Right forelimb (tissue), 1 donor: ENCODE measurements at places on chromosomes 1 and 21.
A peak's percentile ranks its signal among the peaks of the same experiment; 100 is the strongest.

GRCh38 chr1:200535605-200536004 lies 84.9 kb downstream of the KIF14 start:
- DNase-seq: no peak

- no peak for DNase-seq
Observed at GRCh38 chr1:21882721-21883415, 54.2 kb downstream of the HSPG2 start.

- no peak for DNase-seq
Observed at GRCh38 chr1:66750577-66750976, 1.7 kb upstream of the DYNLT5 start.

DNA sequence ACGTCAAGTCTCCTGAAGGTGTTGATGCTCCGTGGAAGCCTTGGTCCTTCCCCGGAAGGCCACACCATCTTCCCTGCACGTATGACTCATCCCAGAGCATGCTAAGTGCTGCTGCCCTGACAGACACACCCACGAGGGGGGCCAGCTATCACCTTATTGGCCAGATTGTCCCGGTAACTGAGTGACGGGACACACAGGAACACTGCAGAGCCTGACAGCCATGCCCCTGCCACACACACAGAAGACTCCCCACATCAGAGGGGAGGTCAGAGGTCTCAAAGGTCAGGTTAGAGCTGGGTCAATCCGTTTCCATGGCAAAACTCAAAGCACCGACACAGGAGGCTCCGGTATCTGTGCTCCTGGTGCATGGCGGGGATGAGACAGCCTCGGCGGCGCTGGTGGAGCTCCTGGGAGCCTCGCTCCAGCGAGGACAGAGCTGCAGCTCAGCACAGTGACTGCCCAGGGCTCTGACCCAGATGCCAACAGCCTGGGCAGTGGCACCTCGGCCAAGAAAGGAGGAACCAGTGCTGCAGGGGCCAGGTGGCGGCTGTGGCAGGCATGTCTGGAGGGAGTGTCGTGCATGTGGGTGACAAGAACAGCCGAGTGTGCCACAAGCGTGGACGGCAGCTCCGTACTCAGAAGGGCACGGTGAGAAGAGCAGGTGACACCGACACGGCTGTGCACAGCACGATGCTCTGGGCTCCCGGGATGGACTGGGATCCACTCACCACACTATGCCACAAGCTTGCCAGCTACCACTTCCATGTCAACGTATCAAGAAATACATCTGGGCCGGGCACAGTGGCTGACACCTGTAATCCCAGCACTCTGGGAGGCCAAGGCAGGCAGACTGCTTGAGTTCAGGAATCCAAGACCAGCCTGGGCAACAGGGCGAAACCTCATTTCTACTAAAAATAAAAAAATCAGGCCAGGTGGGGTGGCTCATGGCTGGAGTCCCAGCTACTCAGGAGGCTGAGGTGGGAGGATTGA lies 14.8 kb upstream of the TMEM240 start:
- no peak for DNase-seq

DNA sequence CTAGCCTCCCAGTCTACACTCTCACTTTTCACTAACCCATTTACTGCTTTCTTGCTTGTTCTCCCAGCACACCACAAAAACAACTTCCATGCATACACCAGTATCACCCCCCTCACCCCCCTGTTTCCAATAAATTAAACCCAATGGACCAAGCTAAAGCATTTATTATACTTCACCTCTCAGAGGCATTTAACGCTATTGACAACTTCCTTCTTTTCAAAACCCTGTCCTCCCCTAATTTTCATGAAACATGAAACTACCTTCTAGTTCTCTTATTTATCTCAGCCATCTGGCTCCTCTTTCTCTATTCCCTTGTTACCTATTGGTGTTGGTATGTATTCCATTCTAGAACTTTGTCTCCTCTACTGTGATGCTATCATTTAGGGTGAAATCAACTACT lies 32.3 kb downstream of the PTPRC start:
- no peak for DNase-seq

- DNase-seq: no peak
Observed at GRCh38 chr21:37184784-37185593, 82.1 kb downstream of the VPS26C start.

DNA sequence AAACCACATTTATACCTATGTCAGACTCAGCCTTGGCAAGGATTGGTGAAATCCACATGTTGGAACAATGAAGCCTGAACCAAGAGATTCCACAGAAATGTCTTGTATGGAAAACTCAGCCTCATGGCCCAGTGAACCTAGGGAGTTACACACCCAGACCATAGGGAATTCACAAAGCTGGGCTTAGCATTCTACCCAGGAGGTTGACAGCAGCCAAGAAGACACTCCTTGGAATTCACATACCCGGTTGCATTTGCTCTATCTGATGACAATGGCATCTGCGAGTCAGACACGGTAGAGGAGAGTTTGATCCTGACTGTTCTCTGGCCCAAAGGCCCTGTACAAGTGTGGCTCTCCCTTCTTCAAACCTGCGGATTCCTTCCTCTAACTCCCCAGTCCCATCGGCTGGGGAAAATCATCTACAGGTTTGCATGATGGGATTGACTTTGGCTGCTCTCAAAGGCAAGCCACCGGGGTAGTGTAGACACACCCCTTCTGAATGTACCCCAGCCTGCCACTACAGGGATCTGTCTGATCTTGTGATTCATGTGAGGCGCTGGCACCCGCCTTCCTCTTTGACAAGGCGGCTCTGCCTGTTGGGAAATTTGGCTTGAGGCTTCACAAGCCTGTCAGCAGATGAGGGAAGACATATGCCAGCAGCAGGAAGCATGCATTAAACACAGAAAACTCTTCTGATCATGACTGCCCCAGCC lies 297.3 kb upstream of the KAZN start:
- DNase-seq: no peak

GRCh38 chr1:151367658-151368392 lies 4.7 kb downstream of the SELENBP1 start:
- DNase-seq: no peak

DNA sequence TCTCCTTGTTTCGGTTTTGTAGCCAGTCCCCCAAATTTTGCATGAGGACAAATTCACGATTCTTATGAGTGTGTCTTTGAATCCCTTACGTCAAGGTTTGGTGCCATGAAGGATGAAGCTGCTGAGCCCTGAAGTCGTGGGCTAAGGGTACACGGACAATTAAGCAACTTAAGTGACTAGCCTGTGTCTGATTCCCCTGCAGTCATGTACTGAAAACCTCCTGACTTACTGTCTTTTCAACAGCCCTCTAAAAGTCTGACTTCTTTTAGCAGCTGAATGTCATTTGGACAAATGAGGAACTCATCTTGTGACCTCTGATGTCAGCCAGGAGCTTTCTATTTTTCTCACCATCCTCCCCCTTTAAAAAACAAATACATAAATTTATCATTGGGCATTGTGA lies 27.1 kb upstream of the C1orf105 start:
- DNase-seq: no peak

DNA sequence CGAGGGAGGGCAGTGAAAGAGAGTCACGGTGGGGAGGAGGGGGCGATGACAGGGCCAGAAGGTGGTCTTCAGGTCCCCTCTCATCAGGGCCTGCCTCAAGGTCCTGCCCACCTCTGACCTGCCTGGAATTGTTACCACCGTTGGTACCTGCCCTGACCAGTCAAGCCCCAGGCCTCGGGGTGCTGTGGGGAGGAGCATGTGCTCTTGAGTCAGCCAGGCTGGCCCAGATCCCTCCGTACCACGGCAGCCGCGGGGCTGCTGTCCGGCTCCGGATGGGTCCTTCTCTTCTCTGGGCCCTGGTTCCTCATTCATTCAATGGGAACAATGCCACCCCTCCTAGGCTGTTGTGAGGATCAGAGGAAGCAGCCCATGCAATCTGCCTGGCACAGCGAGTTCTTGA lies 22.0 kb downstream of the SERINC2 start:
- peak; percentile 41 for DNase-seq

- no peak for DNase-seq
Observed at GRCh38 chr1:78102082-78102481, 56.3 kb downstream of the GIPC2 start.

DNA sequence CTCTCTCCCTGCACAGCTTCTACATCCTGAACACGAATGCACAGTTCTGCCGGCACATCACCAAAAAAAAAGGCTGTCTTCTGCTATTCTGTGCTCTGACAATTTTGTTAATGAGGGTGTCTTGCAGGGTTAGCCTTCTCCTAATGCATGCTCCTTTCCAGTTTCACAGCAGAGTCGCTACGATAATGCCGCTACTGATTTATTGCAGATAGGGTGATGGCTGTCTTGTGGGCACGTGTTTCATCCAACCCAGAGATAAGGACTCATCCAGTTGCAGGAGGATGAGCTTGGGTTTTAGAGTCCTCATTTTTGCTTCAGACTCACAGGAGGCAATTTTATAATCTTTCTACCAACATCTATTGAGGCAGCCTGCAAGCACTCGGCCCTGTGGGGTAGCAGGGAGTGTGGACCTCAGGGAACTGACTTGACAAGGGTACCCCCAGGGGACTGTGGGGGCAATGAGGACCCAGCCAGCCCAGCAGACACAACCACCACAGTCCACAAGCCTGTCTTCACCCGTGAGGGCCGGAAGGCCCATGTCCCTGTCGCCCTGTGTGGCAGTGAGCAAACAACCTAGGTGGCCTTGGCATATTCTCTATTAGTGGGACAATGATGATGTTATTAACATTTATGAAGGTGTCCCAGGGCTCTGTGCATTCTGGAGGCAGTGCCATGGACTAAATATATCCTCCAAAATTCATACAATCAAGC lies 15.4 kb upstream of the UTS2 start:
- DNase-seq: no peak

DNA sequence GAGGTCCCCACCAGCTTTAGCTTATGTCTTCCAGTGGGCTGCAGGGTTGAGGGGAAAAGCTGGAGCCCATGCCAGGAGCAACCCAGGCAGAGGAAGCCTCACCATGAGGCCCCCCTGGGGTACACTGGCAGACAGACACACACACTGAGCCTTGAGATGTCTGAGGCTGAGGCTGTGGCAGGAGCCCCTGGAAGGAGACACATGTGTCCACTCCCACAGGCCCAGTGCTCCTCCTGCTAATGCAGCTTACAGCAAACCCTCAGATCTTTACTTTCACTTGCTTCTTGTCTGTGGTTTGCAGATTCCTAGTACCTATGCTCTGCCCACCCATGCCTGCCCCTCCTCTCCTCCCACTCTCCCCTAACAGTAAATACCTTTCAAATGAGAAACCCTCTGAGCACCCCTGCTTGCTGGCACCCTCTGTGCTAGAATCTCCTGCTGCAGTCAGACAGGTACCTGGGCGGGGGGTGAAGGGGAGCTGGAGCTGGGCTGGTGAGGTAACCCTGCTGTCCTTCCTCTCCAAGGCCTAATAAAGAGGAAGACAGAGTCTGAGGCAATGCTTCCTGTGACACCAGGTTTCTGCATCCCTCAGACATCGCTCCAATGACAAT lies 63.4 kb upstream of the NEK2 start:
- DNase-seq: no peak

DNA sequence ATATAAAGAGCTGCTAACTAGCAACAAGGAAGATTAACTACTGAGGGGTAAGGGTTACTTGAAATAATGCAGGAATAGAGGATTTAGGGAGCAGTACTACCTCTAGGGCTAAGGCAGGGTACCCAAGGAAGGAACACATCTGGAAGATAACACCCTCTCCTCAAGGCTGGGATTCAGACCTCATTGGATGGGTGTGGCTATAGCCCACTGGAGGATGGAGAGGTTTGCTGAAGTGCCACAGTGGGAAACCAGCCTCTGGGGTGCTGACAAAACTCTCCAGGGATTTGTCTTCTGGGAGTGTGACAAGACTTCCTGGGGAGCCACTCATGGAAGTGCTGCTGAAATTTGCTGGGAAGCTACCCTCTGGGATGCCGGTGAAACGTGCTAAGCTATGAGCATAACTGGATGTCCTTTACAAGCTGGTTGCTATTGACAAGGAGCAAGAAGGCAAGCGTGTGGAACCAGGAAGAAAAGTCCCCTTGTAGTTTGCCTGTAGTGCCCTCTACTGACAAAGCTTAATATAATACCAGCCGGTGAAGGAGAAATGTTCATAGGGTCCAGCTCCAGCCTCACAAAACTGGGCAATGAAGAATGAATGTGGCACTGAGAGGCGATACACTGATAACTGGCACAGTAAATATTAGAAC lies 122.8 kb upstream of the USP24 start:
- DNase-seq: no peak

DNA sequence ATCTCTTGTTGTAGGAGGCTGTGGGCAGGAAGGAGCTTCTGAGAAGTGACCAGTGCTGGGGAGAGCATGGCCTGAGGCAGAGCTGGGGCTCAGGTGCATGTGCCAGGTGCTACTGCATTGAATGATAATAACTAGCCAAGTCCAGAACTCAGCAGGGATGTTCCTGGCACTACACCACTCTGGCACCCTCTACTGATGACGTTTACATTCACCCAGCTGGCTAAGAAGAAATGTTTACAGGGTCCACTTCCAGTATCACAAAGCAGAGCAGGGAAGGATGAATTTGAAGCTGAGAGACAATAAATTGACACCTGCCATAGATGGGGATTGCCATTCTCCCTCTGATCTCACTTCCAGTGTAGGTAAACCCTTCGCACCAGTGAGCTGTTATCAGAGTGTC lies 411.8 kb downstream of the SETD4 start:
- DNase-seq: no peak

GRCh38 chr1:207362962-207363860 lies 41.7 kb downstream of the CD55 start:
- DNase-seq: no peak

DNA sequence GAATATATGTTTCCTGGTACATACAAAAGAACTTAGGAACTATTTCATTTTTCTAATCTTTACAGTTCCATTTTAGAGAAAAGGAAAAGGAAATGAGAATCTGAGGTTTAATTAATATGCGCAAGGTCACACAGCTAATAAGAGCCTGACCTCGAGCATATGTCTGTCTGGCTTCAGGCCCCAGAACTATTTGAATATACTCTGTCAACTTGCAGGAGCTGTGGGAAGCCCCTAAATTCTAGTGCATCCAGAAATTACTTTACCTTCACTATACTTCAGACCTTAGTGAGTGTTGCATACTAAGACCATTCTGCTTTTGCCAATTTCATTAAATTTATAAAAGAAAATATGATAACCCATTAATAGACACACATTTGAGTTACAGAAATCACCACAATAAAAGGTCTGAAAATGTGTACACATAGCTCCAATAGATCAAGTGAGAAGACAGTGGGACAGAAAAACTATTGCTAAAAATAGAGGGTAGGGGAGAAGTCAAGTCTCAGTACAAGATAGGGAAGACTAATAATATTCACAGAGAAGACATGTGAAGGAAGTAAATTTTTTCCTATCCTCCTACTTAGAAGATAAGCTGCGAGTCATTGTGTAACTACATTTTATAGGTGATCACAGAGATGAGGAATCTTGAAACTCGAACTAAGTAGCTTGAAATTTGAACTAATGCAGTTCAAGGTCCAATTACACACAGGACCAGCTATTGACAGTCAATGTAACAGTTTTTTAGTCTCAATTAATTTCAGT lies 3.8 kb downstream of the RGS13 start:
- no peak for DNase-seq

DNA sequence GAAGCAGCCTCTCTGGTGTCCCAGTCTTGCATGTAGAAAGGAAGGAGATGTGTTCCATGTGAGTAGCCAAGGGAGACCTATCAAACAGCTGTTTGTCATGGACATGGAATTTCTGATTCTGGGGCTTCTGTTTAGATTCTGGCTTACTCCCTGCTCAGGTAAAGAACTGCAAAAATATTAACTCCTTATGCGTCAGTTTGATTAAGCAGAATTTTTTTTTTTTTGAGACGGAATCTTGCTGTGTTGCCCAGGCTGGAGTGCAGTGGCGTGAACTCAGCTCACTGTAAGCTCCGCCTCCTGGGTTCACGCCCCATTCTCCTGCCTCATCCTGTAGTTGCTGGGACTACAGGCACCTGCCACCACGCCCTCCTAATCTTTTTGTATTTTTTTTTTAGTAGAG lies 6.8 kb downstream of the ARV1 start:
- no peak for DNase-seq
